ENCODE measurements at places on chromosomes 13 and 19. TPM values are rescaled to one million over a fixed set of nuclear protein-coding genes. Genes with fewer than 3 reads are reported as not detected.

DNA sequence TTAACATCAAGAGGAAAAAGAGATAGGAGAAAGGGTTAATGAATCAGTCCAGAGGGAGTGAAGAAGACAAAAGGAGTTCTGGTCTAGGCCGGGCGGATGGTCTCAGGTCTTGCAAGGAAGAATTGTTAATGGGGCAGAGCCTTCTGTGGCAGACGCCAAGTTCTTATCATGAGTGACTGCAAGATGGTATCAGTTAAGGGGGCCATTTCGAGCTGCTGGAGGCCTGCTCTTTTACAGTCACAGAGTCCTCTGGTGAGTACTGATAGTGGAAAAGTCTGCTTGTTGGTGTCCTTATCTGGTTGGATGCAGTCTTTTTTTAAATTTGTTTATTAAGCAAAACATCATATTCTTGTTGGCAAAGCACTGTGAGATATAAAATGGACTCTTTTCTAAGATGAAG is 590.9 kb upstream of the SGCG start:
- no peaks in the 10 kb centered on the region for H3K27me3 ChIP-seq
- H3K4me1 ChIP-seq, result no peaks in the 10 kb centered on the region

- no peaks in the 10 kb centered on the region for H3K4me1 ChIP-seq
- no peak for DNase-seq
- H3K27ac ChIP-seq, result no peak overlapping the region
- no peaks in the 10 kb centered on the region for H3K36me3 ChIP-seq
Observed at GRCh38 chr13:105240371-105240770, 1295.1 kb downstream of the EFNB2 start.

- no peak overlapping the region for H3K4me3 ChIP-seq
- no peak overlapping the region for H3K27ac ChIP-seq
- no peak for DNase-seq
- H3K36me3 ChIP-seq, result peaks cover 9% of the 10 kb centered on the region
- no peaks in the 10 kb centered on the region for H3K27me3 ChIP-seq
- H3K4me1 ChIP-seq, result peaks cover 4% of the 10 kb centered on the region
Observed at GRCh38 chr19:55622242-55622969, 2.0 kb downstream of the ZNF784 start.

DNA sequence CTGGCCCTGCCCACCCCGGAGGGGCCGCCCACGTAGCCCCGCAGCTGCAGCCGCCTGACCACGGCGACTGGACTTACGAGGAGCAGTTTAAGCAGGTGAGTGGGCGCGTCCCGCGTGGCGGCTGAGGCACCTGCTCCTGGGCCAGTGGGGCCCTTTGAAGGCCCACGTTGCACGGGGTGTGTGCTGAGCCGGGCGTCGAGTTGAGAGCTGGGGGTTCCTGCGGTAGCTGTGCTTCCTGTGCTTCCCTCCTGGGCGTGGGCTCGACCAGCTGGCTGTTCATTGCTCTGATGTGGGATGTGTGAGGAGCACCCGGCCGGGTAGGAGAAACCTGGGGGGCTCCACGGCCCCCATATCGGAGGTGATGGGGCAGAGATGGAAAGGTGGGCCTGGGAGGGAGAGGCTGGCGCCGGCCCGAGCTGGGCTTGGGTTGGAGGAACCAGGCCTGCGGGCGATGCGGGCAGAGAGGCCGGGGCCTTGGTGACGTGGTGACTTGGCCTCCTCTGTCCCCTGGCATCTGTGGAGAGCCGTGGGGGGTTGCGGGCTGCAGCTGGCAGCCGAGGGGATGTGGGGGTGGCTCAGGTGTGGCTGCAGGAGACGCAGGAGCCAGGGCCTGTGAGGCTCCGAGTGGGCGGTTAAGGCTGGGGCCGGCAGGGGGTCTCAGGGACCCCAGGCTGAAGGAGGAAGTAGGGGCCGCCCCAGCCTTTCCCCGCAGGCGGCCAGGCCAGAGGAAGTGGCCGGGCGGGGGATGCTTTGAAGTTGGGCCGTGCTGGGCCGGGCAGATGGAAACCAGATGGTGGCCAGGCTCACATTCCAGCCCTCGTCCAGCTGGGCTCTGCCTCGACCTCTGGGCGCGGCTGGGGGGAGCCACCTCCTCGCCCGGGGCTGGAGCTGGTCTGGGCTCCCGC is 7.1 kb downstream of the ARID3A start:
- peaks cover 29% of the 10 kb centered on the region for H3K4me1 ChIP-seq
- no peaks in the 10 kb centered on the region for H3K27me3 ChIP-seq
- peak overlapping the region; percentile 6 for H3K4me3 ChIP-seq
- peak; percentile 89 for DNase-seq
- H3K36me3 ChIP-seq, result peaks cover 16% of the 10 kb centered on the region

DNA sequence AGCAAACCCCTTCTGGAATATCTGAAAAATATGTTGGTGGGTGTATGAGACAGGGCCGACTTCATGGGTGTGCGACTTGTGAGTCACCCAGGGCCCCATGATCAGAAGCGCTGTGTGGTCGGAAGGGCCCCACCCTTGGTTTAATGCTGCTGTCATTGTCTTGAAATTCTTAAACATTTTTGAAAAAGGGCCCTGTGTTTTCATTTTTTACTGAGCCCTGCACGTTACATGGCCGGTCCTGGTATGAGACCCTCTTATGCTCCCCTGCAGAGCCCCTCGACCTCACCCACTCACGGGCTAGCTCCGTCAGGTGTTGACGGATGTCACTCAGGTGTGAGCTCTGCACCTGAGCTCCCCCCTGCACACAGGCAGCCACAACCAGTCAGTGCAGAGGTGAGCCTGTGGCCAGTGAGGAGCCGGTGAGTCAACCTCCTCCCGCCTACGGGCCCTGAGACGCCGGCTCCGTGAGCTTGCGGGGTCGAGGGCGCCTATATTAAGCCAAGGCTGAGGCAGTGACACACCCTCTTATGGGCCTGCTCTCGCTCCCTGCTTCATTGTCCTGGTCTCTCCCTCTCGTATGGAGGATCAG is 27.7 kb downstream of the GADD45B start:
- H3K27ac ChIP-seq, result no peak overlapping the region
- no peak for DNase-seq
- no peak overlapping the region for H3K4me3 ChIP-seq
- peaks cover 7% of the 10 kb centered on the region for H3K4me1 ChIP-seq

The METTL21C gene
- not detected for total RNA-seq

The PGLYRP1 gene
- total RNA-seq, result not detected

GRCh38 chr13:95229855-95230254 is 71.4 kb downstream of the ABCC4 start:
- DNase-seq, result no peak
- no peaks in the 10 kb centered on the region for H3K27me3 ChIP-seq
- H3K36me3 ChIP-seq, result peaks cover 4% of the 10 kb centered on the region
- no peak overlapping the region for H3K27ac ChIP-seq
- no peaks in the 10 kb centered on the region for H3K4me1 ChIP-seq

The FSD1 gene
- 24.7 TPM for total RNA-seq

DNA sequence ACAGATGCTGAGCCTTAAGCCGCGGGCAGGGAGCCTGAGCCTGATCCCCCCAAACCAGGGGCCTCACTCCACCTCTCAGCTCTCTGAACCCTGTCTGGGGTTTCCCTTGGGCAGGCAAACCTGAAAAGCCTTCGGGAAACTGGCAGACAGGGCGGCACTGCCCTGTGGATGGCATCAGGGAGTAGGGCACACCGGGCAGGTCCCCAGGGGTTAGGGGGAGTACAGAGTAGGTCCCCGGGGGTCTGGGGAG is 9.7 kb downstream of the MKNK2 start:
- H3K27ac ChIP-seq, result no peak overlapping the region
- H3K27me3 ChIP-seq, result no peaks in the 10 kb centered on the region
- peaks cover 9% of the 10 kb centered on the region for H3K36me3 ChIP-seq
- no peak for DNase-seq

The GFY gene
- not detected for total RNA-seq

GRCh38 chr13:43686557-43686956 is 100.2 kb downstream of the ENOX1 start:
- H3K36me3 ChIP-seq, result no peaks in the 10 kb centered on the region
- no peaks in the 10 kb centered on the region for H3K27me3 ChIP-seq
- no peaks in the 10 kb centered on the region for H3K4me1 ChIP-seq
- H3K4me3 ChIP-seq, result no peak overlapping the region
- no peak overlapping the region for H3K27ac ChIP-seq

The CEACAM8 gene
- total RNA-seq, result not detected

DNA sequence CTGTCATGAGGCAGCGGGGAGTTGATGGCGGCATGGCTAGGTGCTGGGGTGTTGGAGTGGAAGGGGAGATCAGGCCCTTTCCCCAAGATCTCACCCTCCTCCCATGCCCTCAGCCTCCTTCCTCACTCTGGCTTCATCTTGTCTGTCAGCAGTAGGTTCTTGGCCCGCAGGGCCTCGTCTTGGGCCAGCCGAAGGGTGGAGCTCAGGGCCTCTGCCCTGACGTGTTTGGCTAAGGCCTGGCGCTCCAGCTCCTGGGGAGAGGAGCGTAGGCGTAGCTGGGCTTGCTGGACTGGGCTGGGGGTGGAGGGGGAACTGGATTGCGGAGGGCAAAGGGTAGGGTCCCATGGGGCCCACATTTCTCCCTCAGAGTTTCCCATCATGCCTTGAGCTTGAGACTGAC is 23.2 kb downstream of the TSKS start:
- H3K4me3 ChIP-seq, result no peak overlapping the region
- no peaks in the 10 kb centered on the region for H3K27me3 ChIP-seq
- no peaks in the 10 kb centered on the region for H3K4me1 ChIP-seq
- DNase-seq, result no peak
- H3K27ac ChIP-seq, result no peak overlapping the region

The KL gene
- total RNA-seq, result not detected

The TMEM86B gene
- total RNA-seq, result 2.3 TPM

DNA sequence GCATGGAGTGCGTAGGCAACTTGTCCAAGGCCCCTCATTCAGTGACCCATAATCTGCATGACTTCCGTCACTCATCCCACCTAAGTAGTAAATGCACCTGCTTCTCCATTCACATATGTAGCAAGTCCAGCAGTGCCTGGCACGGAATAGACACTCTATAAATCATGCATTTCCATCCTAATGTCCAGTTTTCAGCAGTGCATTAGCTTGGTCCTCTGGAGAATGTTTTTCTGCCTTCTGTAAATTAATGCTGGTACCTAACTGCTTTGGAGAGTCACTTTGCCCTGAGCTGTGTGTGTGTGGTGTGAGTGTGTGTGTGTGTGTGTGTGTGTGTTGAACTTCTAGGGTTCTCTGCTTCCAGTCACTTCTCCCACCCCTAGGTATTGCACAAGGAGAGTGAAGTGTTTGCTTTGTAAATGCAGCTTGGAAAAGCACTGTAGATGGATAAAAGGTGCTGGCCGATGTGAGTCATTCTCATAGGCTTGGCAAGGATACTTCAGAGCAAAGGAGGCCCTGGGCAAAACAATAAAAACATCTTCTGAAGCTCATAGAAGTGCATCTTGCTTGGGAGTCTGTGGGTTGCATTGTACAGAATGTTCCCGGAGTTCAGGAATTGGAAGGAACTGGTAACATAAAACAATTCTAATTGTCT is 181.8 kb downstream of the KATNAL1 start:
- H3K4me3 ChIP-seq, result no peak overlapping the region
- H3K4me1 ChIP-seq, result no peaks in the 10 kb centered on the region
- no peaks in the 10 kb centered on the region for H3K36me3 ChIP-seq
- 0 out of 2 replicates have a peak, but pooled peaks cover 6% of the 10 kb centered on the region for H3K27me3 ChIP-seq

The PET100 gene
- total RNA-seq, result 51.0 TPM

DNA sequence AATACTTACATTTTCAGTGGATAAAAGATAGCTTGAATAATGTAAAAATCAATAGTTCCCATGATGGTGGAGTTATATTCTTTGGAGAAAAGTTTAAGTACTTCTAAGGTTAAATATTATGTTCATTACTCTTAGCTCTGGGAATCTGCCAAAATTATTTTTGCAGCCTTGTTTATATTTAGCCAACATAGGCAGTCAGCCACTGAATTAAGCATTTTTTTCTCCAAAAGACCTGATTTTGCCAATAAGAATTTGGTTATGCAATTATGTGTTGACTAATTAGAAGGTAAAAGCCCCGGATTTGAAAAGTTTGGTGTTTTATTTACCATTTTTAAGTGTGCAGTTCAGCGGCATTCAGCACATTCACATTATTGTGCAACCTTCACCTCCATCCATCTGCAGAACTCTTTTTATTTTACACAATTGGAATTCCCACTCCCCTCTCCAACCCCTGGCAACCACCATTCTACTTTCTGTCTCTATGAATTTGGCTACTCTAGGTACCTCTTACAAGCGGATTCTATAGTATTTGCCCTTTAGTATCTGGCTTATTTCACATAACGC is 90.1 kb upstream of the C1QTNF9B start:
- peak overlapping the region; percentile 62 for H3K27ac ChIP-seq
- H3K36me3 ChIP-seq, result no peaks in the 10 kb centered on the region
- no peak for DNase-seq
- H3K4me1 ChIP-seq, result peaks cover 29% of the 10 kb centered on the region
- H3K27me3 ChIP-seq, result no peaks in the 10 kb centered on the region

GRCh38 chr19:49954092-49954829 is 6.7 kb downstream of the SIGLEC11 start:
- peaks cover 3% of the 10 kb centered on the region for H3K27me3 ChIP-seq
- peak overlapping the region; percentile 53 for H3K4me3 ChIP-seq
- H3K36me3 ChIP-seq, result no peaks in the 10 kb centered on the region
- DNase-seq, result peak; percentile 84
- peak overlapping the region; percentile 97 for H3K27ac ChIP-seq

DNA sequence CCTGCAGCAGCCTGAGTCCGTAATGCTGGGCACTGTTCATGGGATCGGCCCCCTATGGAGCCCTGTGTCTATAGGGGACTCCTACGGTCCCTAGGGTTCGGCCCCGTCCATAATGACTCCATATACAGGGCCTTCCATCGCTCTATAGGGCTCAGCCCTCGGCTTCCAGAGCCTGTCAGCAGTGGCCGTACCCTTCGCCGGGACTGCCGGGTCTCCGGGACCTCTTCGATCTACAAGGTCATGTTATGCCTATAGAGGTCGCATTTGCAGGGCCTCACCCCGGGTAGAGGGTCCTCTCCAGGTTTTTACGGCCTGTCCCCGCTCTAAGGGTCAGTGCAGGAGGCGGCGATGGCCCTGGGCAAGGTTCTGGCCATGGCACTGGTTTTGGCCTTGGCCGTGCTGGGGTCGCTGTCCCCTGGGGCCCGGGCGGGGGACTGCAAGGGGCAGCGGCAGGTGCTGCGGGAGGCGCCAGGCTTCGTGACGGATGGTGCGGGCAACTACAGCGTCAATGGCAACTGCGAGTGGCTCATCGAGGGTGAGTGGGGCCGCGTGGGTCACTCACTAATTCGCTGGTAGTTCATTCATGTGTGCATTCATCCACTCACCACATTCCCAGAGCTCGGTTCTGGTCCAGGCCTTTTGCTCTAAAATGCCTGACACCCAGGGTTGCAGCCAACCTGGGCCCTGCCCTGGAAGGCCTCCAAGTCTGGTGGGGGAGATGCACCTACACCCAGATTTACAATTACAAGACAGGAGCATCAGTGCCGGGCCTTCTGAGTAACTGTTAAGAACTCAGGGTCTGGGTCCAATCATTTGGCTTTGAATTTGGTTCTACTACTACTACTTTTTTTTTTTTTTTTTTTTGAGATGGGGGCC is 699 bp downstream of the MEGF8 start:
- DNase-seq, result peak; percentile 34
- H3K27ac ChIP-seq, result peak overlapping the region; percentile 57
- H3K36me3 ChIP-seq, result no peaks in the 10 kb centered on the region
- no peaks in the 10 kb centered on the region for H3K27me3 ChIP-seq
- H3K4me3 ChIP-seq, result peak overlapping the region; percentile 83

The GIPC3 gene
- total RNA-seq, result 0.06 TPM

GRCh38 chr19:14916848-14917247 is 24.4 kb upstream of the OR7C2 start:
- H3K27me3 ChIP-seq, result peaks cover 11% of the 10 kb centered on the region
- no peak overlapping the region for H3K4me3 ChIP-seq
- no peaks in the 10 kb centered on the region for H3K36me3 ChIP-seq
- no peak overlapping the region for H3K27ac ChIP-seq
- no peaks in the 10 kb centered on the region for H3K4me1 ChIP-seq

Measured in SJCRH30 (cell line).